Non-pigmented ciliary epithelial cell (primary cell): ENCODE measurements at places on chromosomes 1 and 21.
A peak's percentile ranks its signal among the peaks of the same experiment; 100 is the strongest.

DNA sequence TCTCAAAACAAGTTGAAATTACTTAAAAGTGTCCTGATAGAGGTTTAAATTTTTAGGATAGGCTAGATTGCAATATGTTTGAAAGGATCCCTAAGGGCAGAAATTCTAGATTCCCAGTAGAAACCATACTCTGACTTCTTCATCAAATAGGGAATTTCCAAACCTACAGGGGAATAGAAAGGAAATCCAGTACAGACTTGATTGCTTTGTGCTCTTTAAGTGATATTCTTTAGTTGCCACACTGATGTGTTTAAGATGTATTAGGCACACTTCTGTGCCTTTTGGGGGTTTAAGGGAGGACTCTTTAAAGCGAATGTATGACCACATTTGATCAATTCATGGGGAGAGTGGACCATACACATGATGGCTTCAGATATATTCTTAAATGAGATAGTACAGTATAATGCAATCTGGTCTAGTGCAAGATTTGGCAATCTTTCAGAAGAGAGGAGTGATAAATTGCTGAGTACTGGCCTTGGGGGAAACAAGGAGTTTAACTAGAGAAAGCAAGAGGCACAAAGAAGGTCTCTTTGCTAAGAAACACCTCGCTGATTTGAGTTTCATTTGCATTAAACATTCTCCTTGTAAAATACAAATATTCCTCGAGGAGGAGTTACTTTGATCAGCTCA lies 268.8 kb upstream of the NR5A2 start:
- DNase-seq, result no peak

GRCh38 chr1:110007046-110007830 lies 22.7 kb downstream of the AHCYL1 start:
- DNase-seq, result no peak

DNA sequence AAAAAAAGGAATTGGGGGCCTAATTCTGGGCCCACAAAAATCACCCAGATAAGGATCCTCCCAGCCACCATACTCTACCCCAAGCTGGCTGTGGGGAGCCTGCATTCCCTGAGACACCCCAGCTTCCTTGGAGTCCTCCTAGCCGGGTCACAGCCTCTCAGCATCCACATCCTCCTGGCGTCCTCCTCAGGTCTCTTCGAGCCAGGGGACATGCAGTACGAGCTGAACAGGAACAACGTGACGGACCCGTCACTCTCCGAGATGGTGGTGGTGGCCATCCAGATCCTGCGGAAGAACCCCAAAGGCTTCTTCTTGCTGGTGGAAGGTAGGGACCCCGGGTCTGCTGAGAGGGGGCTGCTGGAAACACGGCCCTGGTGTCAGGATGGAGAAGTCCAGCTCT lies 64.3 kb downstream of the ALPL start:
- no peak for DNase-seq

DNA sequence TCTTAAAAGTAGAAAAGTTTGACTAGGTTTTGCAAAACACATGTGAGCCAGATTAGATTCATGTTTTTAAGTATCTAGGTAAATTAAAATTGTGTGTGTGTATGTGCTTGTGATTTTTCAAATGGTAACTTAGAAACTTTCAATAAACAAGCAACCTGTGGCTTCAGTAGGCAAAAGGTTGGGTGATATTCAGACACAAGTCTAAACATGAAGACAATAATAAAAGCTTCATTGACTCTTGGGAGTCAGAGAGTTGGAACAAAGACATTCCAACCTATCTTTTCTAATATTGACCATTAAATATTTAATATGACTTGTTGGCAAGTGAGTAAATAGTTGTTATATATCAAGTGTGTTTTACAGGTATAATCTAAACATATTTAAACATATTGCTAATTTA lies 1049.6 kb upstream of the ADGRL4 start:
- no peak for DNase-seq

DNA sequence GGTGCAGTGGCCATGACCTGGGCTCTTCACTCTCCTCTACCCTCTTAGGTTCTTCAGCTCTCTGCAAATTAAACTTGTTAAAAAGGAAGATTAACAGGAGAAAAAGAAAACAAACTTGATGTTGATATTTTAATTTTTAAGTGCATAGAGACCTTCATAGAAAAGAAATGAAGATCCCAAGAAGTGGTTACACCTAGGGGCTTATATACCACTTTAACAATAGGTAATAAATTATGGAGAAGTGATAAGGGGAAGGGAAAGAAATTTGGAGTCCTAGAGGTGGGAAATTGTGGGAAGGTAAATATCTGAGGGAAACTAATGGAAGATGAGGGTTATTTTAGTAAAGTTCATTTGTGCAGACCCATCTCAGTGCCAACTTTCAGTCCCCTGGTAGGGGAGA lies 16.5 kb upstream of the TFF3 start:
- DNase-seq, result no peak

GRCh38 chr1:165253818-165254254 lies 102.7 kb downstream of the LMX1A start:
- DNase-seq, result no peak

GRCh38 chr1:13628711-13629110 lies 45.1 kb downstream of the PDPN start:
- DNase-seq, result no peak

GRCh38 chr1:115526900-115527299 lies 114.9 kb upstream of the VANGL1 start:
- DNase-seq, result no peak

GRCh38 chr1:34696981-34697380 lies 57.9 kb upstream of the GJB5 start:
- DNase-seq, result no peak

DNA sequence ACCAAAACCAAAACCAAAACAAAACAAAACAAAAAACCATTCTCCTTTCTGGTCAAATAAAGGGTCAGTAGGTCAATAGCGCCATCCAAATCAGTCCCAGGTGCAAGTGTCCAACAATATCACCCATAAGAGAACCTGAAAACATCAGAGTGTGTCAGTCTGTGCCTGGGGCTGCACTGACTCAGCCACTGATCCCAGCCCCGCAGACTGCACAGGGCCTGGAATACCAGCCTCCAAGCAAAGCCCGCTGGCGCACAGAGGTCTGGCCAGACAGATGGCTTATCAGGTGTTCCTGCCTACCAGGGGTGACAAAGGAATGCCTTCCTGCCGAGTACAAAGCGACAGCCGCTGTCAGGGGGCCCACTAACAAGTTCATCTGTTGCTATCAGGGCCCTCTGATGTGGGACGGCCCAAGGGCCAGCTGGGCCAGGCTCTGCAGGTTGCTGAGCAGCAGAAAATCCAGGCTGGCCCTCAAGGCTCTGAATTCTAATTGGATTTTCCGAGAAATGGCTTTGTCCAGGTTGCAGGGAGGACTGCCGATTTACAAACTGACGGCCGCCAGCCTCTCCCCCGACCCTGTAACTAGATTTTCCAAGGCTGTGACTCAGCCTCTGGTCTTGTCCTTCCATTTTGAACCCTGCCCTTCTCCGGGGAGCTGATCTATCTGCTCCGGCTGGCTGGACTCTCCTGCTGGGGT lies 13.7 kb upstream of the TMEM51 start:
- DNase-seq, result no peak

DNA sequence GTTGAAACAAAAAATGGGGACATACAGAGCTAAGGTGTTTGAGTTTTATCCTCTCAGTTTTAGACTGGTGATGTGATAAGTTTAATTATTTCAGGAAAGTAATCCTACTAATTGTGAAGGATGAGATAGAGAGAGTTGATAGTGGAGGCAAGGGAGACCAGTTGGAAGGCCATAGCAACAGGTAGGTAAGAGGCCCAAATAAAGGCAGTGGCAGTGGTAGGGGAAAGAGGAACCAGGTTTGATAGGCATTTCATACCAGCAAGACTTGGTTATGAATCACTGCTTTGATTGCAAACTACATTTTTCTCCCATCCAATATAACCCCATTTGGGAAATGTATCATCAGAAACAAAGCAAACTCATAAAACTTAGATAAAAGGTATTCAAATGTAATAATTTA lies 63.1 kb upstream of the SH3GLB1 start:
- DNase-seq, result no peak

GRCh38 chr1:21319447-21320407 lies 29.5 kb upstream of the ECE1 start:
- DNase-seq, result no peak

GRCh38 chr1:186564582-186564981 lies 103.7 kb upstream of the PDC start:
- DNase-seq, result no peak

GRCh38 chr1:6265151-6265550 lies 4.3 kb upstream of the GPR153 start:
- no peak for DNase-seq

GRCh38 chr1:116878804-116879477 lies 30.8 kb upstream of the PTGFRN start:
- DNase-seq, result no peak

GRCh38 chr1:65820983-65821382 lies 28.3 kb downstream of the PDE4B start:
- DNase-seq, result peak; percentile 81

DNA sequence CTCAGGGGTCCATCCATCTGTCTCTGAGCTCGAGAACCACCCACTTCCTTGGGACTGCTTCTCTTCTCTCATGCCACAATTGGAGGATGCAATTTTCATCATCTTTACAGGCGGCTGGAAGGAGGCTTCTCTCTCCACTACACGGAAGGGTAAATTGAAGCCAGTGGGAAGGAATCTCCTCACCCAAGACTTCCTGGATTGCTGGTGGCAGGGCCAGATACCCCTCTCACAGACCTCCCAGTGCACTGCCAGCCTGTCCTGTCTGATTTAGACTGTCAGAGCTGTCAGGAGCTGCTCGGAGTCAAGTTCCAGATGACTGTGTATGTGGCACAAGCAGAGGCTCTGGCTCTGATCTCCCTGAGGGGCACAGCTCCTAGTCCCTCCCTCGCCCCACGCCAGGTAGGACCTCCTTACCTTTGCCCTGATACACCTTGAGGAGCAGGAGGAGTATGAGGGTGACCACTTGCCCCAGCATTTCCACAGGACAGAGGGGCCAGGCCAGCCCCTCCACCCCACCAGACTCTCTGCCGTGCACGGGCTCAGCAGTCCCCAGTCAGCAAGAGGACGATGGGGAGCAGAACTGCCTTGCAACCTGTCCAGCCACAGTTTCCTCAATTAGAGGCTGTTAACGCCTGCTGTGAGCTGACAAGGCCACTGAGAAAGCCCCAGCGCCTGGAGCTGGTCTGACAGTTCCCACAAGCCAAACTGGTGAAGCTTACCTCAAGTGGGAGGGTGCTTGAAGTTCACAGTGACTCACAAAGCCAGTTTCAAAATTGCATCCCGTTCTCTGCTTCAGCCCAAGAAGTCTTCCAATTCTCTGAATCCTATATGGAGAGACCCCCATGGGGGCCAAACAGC lies at the start of gene CD244:
TSS of gene CD244 (minus strand) at position 685 of the 858 bp plus-strand sequence. CDS start at position 475, 210 bp downstream.
- no peak for DNase-seq

GRCh38 chr1:155831279-155831976 lies 25.6 kb downstream of the GON4L start:
- DNase-seq, result no peak

GRCh38 chr1:228306275-228307217 lies 98.7 kb downstream of the OBSCN start:
- DNase-seq, result no peak

DNA sequence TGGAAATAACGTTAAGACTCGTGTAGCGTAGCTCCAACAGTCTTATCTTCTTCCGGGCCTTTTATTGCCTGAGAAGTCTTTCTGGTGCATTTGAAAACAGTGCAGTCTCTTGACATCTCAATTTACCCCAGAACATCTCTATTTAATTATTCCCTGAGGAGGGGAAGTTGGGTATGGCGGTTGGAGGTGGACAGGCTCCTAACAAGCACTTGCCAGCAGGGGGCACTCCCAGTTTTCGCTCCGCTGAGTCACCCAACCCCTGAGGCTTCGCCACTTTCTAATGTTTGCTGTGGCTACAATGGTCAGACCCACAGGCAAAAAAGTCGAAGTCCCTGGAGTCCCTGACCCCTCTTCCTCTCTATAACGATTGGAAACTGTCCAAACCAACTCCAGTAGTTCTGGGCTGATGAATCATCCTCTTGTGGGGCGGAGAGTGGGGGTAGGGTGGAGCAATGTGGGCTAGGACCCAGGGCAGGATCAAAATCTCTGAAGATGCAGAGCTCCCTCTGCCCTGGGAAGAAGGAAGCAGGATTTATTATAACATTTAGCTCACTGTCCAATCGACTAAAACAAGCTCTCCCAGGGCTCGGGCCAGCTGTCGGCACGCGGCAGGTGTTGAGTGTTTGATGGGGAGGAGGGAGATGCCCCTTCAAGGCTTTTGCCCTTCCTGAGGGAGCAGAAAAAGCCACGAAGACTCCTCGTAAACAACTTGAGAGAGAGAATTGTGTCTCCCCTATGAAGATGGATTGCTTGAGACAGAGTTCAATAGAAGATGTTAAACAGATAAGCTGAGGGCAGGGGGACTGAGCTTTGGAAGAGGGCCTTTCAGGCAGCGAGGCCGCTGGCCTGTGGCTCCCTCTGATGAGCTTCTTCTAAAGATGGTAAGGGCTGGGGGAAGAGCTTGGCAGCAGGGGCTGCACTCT lies 85.7 kb downstream of the BRINP2 start:
- DNase-seq, result peak; percentile 86

- peak; percentile 99 for DNase-seq
These were observed at the start of gene HSPA13 for GRCh38 chr21:14382835-14383595. HSPA13 (minus strand) TSS chr21:14383146; CDS start chr21:14383119, 27 bp downstream.

- DNase-seq, result no peak
These were observed 108.1 kb downstream of the ATP1B1 start for GRCh38 chr1:169214598-169214997.

DNA sequence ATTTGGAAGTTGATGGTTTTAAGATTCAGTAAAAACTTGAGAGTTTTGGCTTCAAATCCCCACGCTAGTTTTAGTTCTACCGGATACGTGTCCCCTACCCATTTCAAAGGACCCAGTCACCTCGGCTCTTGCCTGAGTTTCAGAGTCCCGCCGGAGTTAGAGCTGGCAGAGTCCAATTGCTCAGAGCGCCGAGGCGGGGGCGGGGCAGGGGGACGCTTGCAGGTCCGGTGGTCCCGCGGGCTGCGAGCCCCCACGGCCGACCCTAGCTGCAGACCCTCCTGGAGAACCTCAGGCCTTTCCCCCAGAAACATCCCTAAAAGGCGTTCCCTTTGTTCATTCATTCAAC lies 765 bp upstream of the VPS45 start:
- DNase-seq, result no peak

- no peak for DNase-seq
These were observed 17.4 kb downstream of the DYNLT5 start for GRCh38 chr1:66769512-66770229.
